ENCODE measurements at places on chromosomes 12 and 14.

- DNase-seq, result no peak
Observed at GRCh38 chr14:23168246-23168645, 15.2 kb downstream of the SLC7A8 start.

- DNase-seq, result no peak
Observed at GRCh38 chr12:76586764-76587395, 27.3 kb upstream of the OSBPL8 start.

GRCh38 chr12:52436000-52436827 lies 2.0 kb upstream of the KRT75 start:
- no peak for DNase-seq

DNA sequence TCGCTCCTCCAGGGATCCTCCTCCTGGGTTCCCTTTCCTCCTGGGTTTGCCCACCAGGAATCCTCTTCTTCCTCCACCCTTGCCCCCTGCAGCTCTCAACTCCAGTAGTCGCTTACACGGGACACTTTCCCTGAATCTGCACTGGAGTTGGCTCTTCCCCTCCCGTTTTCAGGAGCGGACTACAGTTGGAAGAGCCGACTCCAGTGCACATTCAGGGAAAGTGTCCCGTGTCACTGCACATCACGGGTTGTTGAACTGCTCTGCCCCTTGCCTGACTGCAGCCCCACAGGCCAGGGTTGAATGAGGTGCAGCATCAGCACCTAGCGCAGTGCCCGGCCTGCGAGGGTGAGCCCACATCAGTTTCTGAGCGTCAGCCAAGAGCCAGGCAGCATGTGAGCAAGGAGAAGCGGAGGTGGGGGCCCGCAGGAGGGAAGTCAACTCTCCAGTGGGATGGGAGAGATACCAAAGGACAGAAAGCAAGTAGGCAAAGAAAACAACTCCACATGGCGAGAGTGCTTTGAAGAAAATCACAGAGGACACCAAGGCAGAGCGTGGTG lies 13.1 kb downstream of the RAPGEF3 start:
- DNase-seq, result no peak

- no peak for DNase-seq
Observed at GRCh38 chr12:57985685-57986084, 44.3 kb downstream of the ATP23 start.

- DNase-seq, result no peak
Observed at GRCh38 chr12:31897781-31898503, 61.3 kb upstream of the RESF1 start.

- no peak for DNase-seq
Observed at GRCh38 chr12:108129017-108129812, at the start of gene WSCD2. TSS of gene WSCD2 (plus strand) at chr12:108129288. CDS start at chr12:108195833, 66,545 bp downstream.

- DNase-seq, result no peak
Observed at GRCh38 chr12:176321-177181, 37.4 kb downstream of the SLC6A12 start.

DNA sequence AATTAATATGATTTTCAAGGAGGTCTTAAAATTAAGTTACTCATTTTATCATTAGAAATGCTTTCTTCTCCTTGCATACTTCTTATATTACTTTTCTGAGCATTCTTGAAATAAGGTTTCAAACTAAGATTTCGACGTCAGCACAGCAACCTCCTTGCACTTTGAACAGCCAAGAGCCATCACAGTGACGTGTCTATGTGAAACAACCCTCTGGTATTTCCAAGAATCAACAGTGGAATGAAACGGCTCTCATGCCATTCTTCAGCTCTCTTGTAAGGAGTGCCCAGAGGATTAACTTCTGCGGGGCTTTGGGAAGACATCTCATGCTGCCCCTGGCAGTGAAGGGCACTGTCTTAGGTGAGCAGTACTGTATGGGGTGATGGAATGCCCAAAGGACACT lies 109.2 kb downstream of the EFCAB11 start:
- no peak for DNase-seq

GRCh38 chr12:75543529-75543928 lies 32.1 kb upstream of the KRR1 start:
- no peak for DNase-seq

- DNase-seq, result no peak
Observed at GRCh38 chr12:125300249-125300648, 235.0 kb downstream of the AACS start.

DNA sequence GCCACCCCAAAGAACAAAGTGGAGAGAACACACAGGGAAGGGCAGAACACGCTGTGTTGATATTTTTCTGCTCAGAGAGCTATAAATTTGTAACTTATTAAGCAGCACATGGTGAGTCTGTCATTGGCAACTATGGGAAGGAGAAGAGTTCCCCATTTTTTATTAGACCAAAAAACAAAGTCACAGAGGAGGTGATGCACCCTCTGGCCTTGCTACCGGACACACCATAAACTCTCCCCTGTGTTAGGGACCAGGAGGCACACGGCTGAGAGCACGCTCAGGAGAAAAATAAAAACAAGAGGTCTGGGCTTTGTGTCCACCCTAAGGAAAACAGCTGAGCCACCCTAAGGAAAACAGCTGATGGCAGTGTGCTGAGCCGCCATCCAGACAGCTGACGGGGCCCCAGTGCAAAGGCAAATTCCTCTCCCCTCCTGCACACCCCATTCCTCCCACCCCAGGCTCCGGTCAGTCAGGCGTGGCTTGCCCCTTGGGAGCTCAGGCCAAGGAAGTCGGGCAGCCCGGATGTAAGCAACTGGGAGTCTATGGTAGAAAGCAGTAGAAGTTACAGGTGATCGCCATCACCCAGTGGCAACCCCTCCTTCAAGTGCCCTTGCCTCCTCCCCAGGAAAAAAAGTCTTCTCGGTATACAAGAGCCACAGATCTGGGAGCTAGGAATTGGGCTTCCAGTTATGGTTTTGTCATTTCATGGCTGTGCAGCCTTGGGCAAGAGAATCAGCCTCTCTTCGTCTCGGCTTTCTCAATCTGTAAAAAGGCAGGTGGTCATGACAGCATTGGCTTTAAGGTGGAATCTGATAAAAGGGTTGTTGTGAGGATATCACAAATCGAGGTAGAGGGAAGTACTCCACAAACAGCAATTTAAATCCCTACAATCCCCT lies 2.4 kb downstream of the PXN start:
- DNase-seq, result no peak

DNA sequence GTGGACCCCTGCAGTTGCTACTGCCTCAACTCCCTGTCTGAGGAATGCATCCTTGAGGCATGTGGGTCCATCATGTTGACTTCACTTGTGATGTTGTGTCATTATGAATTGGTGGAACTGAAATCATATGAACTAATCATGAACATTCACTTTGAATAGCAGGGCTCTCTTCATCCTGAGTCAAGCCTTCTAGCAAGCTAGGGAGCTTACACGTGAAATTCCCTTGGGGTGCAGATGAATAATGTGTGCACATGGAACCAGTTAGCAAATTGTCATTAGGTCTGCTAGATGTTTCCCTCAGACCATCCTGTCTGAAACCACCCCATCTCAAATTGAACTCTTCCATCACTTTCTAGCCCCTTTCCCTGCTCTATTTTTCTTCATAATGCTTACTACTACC lies 3.6 kb downstream of the COQ6 start:
- DNase-seq, result no peak

GRCh38 chr12:123449249-123449733 lies 8.6 kb upstream of the SNRNP35 start:
- DNase-seq, result no peak

DNA sequence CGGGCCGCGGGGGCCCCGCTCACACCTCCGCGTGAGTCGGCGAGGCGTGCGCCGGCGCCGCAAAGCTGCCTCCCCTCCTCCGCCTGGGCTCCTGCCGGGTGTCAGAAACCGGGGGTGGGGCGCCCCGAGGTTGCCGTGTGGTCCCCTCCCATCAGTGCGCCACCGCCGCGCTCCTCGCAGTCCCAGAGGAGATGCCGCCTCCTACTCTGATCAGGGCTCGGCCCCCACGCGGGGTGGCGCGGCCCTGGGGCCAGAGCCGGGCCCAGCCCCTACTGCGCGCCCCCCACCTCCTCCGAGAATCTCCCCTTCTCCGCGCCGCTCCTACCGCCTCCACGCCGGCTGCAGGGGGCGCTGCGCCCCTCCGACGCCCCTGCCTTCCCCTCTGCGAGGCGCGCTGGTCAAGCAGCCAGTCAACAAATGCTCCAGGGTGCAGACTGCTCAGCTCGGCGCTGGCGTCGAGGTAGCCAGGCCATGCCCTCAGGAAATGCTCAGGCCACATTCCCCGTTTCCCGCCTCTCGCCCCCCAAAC lies 467 bp upstream of the JAG2 start:
- no peak for DNase-seq

GRCh38 chr12:57552306-57552651 lies 2.4 kb downstream of the KIF5A start:
- DNase-seq, result no peak

DNA sequence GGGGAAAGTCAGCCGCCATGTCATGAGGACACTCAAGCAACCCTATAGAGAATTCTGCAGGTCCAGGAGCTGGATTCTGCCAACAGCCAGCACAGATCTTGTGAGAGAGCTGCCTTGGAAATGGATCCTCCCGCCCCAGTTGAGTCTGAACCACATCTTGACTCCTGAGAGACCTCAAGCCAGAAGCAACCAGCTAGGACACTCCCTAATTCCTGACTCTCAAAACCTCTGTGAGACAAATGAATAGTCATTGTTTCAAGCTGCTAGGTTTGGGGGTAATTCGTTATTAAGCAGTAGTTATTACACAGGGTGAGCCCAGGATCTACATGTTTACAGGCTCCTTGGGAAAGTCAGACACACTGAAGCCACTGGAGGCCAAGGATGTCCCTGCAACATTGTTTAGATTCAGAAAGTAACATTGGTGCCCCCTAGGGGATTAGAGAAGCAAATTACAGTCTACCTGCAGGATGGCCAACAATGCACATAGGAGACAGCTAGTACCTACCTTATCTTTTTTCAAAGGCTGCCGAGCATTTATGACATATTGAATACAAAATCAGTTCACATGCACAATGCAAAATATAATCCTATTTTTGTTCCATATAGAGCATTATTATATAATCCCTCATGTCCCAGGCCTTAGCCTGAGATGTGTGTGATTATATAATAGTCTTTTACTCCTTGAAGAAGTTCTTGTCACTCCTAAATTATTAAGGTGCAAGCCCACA lies 57.9 kb upstream of the FICD start:
- DNase-seq, result no peak

GRCh38 chr12:78864870-78865463 lies 393 bp downstream of the SYT1 start:
- no peak for DNase-seq

DNA sequence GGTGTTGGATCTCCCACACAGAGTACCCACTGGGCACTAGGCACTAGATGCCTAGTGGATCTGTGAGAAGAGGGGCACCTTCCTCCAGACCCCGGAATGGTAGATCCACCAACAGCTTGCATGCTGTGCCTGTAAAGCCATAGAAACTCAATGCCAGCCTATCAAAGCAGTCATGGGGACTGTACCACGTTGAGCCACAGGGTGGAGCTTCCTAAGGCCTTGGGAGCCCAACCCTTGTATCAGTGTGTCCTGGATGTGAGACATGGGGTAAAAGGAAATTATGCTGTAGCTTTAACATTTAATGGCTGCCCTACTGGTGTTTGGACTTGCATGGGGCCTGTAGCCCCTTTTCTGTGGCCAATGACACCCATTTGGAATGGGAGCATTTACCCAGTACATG lies 1024.9 kb downstream of the TMEM121 start:
- no peak for DNase-seq

DNA sequence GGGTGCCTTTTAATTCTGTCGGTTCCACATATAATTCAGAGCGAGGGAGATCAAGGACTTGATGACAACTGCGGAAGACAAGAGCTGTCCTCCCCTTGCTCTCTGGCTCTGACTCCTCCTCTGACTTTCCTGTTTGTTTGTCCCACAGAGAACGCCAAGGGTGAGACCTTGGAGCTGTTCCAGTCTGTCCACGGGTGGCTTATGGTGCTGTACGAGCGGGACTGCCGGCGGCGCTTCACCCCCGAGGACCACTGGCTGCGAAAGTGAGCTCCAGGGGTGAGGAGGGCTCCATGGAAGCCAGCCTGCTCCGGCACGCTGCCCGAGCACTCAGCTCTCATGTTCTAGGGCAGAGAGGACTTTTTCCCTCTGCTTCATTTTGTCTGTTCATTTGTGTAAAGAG lies 32.8 kb downstream of the UBE3B start:
- DNase-seq, result no peak

- DNase-seq, result no peak
Observed at GRCh38 chr14:68922886-68923285, 56.2 kb downstream of the ACTN1 start.

GRCh38 chr14:54447231-54447692 lies 6.1 kb upstream of the CNIH1 start:
- DNase-seq, result no peak

- no peak for DNase-seq
Observed at GRCh38 chr14:43143106-43143505, 1364.0 kb downstream of the FSCB start.

- DNase-seq, result no peak
Observed at GRCh38 chr14:50659327-50659974, 8.7 kb downstream of the SAV1 start.

- no peak for DNase-seq
Observed at GRCh38 chr12:105977652-105978051, 161.1 kb downstream of the NUAK1 start.

DNA sequence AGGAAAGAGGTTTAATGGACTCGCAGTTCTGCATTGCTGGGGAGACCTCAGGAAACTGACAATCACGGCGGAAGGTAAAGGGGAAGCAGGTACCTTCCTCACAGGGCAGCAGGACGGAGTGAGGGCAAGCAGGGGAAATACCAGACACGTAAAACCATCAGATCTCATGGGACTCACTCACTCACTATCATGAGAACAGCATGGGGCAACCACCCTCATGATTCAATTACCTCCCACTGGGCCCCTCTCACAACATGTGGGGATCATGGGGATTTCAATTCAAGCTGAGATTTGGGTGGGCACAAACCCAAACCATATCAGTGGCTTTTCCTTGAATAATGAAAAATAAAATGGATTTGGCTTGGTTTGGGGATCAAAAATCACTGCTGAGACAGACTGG lies 380.5 kb downstream of the VRK1 start:
- no peak for DNase-seq

DNA sequence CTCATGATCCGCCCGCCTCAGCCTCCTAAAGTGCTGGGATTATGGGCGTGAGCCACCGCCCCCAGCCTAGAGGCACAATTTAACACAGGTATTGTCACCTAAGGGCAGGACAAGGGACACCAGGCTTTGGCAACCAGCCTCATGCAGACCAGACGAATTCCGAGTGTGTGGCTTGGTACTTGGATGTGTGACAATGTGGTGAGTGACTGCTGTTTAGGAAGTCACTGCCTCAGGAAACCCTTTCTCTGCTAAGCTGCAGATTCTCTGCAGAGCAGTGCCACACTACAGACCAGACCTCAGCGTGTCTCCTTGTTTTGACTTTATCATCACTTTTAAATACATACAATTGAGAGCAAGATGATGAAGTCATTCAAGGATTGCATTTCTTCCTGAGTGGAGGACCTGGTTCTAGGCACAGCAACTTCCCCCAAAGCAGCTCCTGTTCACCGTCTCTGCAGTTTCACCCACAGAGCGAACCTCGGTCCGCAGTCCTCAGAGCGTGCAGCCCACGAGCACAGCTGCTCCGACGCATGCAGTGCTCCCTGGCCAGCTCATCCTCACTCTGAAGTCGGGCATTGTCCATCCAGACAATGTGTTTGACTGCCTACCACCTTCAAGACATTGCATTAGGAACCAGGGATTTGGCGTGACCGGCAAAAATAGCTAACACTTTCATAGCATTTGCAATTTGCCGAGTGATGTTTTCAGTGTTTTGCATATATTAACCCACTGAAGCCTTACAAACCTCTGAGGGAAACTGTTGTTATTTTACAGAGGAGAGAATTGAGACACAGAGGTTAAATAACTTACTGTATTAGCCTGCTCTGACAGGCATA lies 235.2 kb downstream of the CHST11 start:
- no peak for DNase-seq

- DNase-seq, result no peak
Observed at GRCh38 chr12:48985475-48985897, 7.4 kb downstream of the WNT1 start.
